Activated T-cell treated with anti-CD3 and anti-CD28 coated beads for 48 hours (primary cell): ENCODE measurements at places on chromosomes 3 and 15.

- DNase-seq, result peak; percentile 49
These were observed 18.4 kb downstream of the KLF13 start for GRCh38 chr15:31344823-31345605.

- no peak for DNase-seq
These were observed 80.7 kb downstream of the SQOR start for GRCh38 chr15:45715528-45715927.

GRCh38 chr15:87739081-87739480 is 517.5 kb downstream of the NTRK3 start:
- DNase-seq, result no peak

- DNase-seq, result no peak
These were observed 57.1 kb downstream of the TRAK1 start for GRCh38 chr3:42148086-42148848.

DNA sequence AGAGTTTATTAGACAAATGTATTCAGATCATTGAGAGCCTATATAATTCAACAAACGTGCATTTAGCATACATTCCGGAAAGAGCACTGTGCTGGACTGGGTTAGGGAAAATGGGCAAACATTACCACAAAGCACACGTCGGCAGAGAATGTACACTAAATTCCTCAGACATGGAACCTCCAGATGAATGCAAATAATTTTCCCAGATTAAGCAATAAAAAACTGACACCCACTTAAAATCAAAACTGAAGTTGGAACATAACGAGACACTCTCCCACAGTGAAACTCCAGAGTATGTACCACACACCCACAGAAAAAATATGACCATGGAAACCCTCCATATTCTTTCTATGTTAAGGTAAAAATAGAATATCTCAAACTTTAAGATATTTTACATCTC is 4.8 kb downstream of the SECISBP2L start:
- DNase-seq, result no peak

- DNase-seq, result peak; percentile 6
These were observed 264.1 kb upstream of the SLCO3A1 start for GRCh38 chr15:91589360-91589759.

GRCh38 chr3:127342735-127343134 is 54.9 kb upstream of the PRR20G start:
- no peak for DNase-seq

- DNase-seq, result no peak
These were observed 104.1 kb downstream of the STAC start for GRCh38 chr3:36484386-36484785.

- no peak for DNase-seq
These were observed 165.5 kb downstream of the MEX3B start for GRCh38 chr15:81880314-81880713.

- no peak for DNase-seq
These were observed 122.6 kb upstream of the CCNL1 start for GRCh38 chr3:157282261-157283191.

GRCh38 chr3:156304406-156304805 is 184.0 kb downstream of the KCNAB1 start:
- no peak for DNase-seq

DNA sequence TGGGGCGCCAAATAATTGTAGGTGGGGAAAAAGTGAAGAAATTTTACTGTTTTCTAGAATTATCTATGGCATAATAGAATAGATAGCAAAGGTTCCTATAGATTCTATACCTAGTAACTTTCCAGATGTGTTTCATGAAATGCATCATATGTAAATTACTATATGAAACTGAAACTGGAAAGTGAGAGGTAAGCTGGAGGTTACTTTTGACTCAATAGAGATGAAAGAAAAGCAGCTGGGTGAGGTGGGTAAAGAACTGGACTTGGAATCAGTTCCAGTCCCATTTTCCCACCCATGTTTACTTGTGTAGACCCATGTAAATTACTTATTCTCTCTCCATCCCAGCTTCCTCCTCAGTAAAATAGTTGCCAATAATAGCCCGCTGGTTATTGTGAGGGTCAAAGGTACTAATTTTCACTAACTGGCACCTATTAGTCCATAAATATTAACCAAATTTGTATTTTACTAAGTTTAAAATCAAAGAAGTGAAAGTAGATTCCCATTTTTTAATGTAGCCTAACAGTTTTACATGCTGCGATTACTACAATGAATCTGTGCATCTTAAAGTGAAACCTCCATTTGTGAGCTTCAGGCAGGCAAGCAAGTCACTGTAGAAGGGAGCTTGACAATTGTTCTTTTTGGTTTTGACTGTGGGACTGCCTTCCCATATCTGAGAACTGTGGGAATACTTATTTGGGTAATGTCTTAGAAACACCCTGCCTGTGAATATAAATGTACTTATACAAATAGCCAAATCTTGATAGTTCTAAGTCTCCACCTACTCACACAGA is 312.1 kb downstream of the SLC9A9 start:
- DNase-seq, result no peak

DNA sequence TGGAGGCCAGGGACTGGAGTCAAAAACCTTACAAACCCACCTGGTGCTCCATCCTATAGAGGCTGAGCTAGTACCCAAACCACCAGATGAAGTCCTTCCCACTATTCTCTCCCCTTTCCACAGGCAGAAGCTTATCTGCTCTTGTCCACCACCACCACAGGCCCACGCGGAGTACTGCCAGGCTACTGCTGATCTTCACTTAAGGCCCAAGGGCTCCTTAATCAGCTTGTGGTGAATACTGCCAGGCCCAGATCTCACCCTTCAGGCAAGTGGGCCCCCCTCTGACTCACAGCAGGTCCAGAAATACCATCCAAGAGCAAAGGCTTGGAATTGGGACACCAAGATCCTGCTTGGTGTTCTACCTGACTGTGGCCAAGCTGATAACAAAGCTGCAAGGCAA is 598.1 kb upstream of the CBLB start:
- DNase-seq, result no peak

GRCh38 chr3:108041253-108041652 is 49.6 kb downstream of the CD47 start:
- DNase-seq, result no peak

DNA sequence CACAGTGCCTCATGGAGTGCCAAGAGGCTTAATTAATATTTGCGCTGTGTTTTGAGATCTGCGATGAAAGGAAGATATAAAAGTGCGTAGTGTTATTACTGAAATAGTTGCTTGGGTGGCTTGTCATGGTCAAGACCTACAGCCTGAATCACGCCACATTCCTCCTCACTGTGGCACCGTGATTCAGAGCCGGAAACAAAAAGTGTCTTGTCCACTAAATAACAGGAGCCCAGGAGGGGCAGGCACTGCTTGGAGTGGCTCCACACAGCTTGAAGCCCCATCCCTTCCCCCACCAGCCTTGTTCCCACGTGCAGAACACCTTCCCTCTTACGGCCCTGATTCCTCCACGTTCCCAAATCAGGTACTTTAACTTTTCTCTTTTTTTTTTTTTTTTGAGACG is 1.2 kb upstream of the LRRC15 start:
- no peak for DNase-seq

DNA sequence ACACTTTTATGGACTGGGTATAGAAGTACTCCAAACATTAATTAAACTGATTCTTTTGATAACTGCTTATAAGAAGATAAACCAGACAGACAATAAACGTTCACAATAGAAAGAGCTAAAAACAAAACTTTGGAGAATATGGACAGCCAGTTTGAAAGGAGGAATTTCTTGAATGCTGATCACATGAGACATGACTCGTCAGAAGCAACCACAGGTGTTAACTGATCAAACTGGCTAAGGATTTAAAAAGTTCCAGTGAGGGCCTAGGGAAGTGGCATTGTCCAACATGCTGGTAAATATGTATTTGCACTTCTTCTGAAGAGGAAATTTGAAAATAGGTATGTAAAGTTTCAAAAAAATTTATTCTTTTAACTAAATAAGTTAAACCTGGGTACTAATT is 29.4 kb upstream of the AP3B2 start:
- no peak for DNase-seq

GRCh38 chr3:183921096-183921495 is 36.4 kb upstream of the PARL start:
- no peak for DNase-seq

DNA sequence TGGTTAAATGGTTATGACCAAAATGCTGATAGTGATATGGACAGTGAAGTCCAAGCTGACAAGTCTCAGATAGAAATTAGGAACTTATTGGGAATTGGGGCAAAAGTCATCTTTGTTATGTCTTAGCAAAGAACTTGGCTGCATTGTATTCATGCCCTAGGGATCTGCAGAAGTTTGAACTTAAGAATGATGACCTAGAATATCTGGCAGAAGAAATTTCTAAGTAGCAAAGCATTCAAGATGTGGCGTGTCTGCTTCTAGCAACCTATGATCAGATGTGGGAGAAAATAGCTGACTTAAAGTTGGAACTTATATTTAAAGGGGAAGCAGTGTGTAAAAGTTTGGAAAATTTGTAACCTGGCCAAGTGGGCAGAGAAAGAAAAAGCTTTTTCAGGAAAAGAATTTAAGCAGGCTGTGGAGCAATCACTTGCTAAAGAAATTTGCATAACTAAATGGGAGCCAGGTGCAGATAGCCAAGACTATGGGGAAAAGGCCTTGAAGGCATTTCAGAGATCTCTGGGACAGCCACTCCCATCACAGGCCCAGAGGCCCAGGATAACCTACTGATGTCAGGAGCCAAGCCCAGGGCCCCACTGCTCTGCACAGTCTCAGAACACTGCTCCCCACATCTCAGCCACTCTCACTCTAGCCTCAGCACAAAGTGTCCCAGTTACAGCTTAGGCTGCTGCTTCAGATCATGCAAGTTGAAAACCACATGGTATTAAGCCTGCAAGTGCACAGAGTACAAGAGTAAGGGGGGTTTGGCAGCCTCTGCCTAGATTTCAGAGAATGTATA is 147.8 kb upstream of the TGFBR2 start:
- DNase-seq, result no peak

GRCh38 chr15:36579792-36580431 is 486 bp downstream of the CDIN1 start:
- DNase-seq, result peak; percentile 20

DNA sequence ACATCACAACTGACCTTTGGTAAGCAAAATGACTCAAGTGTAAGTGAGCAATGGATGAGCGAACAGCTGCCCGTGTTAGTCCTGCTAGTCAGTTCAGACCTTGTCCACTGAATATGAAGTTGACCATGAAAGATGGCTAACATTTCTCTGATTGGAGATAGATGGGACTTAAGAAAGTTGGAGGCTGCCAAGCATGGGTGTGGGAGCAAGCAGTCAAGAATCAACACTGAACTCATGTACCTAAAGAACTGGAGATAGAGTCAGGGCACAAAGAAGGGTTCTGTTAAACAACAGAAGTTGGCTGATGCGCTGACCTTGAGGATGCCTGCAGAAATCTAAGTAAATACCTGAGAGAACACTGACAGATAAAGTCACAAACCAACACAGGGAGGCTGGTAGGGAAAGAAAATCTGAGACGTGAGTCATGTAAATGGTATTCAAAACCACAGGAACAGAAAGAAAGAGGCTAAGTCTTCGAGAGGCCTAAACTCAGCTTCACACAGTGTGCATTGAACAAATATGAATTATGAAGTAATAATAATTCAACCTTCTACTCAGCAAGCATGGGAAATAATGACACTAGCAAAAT is 30.7 kb upstream of the ANPEP start:
- DNase-seq, result no peak

DNA sequence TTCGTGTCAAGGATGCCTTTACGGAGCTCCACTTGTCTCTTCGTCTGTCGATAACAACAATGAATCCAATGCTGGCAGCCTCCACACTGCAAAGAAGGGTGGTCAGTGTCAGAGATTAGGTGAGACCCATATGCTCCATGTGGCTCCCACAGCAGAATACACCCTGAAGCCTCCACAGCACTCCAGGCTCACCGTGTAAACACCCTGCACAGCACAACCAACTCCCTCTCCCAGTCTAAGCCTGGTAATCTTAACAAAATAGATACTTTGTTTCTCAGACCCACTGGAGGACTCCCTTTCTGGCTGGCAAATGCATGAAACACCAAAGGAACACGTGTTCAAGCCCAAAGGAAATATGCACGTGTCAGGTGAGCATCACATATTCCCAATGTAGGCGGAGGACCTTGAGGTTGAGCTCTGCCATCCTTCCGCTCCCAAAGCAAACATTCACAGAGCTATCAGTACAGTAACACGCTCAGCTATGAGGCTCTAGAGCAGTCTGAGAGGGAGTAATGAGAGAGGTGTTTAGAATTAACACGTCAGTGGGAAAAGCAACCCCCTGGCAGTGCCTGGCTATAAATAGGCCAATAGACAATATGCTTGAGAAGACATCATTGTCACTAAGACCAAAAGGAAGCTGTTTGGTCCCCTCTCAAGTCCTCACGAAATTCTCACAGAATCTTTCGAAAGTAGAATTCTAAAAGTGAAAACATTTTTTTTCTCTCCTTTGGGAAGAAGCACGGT is 86.7 kb downstream of the MCF2L2 start:
- DNase-seq, result no peak

GRCh38 chr15:96428742-96429141 is 98.2 kb downstream of the NR2F2 start:
- no peak for DNase-seq

GRCh38 chr3:186219211-186219638 is 110.3 kb upstream of the ETV5 start:
- no peak for DNase-seq

DNA sequence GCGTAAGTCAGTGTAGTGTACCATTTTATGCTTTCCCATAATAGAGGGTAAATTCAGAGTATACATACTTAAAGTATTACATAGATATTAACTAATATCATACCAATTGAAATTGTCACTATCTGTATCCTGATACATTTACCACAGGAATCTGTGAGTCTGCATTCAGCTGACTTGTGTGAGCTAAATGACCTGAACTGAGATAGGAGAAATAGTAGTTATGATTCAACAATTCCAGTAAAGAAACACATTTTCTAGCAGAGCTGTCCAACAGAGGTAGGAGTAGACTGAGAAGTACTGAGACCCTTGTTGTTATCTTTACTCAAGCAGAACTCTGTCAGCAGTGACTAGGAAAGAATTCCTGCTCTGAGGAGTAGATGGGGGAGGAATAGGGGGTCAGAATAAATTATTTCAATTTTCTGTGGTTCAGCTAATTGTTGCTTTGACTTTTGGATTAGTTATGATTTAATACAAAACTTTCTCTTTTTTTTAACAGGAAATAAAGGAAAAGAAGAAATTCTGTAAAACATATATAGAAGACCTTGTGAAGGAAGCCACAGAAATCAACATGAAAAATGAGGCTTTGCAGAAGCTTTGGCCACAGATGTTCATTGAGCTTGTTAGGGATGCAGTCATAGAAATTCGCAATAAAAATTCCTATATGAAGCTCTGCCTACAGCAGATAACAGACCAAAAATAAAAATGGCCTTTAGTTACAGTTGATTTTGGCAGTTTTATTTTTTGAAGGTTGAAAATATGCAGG is 66.2 kb upstream of the THSD4 start:
- DNase-seq, result no peak

GRCh38 chr15:90465930-90466567 is 63.7 kb upstream of the CRTC3 start:
- DNase-seq, result no peak

DNA sequence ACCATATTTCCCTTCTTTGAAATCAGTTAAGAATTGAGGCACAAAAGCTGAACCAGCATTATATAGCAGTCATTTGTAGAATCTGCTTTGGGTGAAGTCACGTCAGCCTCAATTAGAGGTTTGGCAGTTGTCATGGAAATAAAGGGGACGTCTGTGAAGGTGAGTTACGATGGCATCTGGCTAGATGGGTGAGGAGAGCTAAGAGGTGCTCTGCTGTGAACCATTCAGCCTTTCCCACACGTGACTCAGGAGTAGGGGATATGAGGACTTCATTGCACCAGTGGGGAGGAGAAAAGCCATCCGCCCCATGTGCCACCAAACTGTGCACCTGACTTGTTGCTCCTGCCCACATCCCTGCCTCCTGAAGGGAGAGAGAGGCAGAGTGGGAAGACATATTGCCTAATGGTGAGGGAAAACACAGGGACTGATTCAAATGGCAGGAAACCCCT is 2.8 kb upstream of the C15orf40 start:
- DNase-seq, result no peak
